ENCODE measurements at places on chromosomes 6 and 20.

DNA sequence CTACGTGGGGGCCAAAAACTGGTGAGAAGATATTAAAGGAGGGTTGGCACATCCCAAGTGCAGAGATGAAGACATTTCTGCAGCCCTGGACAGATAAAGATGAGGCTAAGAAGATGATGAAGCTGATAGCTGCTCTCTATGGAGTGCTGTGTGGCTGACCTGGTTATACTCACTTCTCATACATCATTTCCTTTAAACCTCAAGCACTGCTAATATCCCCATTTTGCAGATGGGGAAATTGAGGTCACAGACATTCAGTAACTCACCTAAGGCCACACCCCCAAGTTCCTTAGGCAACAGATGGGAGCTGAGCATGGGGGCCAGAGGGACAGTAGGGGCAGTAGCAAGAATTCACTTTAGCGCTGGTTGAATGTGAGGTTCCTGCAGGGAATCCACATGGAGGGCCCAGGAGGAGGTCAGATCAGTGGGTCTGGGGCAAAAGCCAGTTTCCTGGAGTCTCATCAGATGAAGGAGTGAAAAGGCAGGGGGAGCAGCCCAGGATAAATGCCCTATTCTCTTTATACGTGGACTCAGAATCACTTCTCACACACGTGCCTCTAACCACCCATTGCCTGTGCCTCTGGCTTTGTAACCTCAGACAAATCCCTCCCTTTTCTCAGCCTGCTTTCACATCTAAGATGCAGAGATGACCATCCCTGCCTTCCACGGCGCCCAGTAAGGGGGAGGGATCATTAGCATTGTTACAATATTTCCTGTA, 125.8 kb downstream of the NFATC2 start:
- no peak for DNase-seq

DNA sequence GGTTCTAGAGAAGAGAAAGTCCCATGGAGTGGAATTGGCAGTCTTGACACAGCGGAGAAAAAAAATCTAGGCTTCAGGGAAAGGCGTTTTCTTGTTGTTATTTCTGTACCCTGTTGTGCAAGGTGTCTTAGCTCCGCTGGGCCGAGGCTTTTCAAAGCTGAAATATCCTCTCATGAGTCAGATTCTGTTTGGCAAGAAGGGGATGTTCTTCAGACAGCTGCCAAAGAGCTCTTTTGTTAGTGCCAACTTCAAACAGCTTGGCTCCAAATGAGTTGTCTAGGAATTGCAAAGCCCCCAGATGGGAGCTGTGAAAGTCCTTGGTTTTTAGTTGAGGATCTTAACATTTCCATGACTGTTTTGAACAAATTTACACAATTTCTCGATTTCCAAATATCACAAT, 45.6 kb downstream of the LRRN4 start:
- no peak for DNase-seq

DNA sequence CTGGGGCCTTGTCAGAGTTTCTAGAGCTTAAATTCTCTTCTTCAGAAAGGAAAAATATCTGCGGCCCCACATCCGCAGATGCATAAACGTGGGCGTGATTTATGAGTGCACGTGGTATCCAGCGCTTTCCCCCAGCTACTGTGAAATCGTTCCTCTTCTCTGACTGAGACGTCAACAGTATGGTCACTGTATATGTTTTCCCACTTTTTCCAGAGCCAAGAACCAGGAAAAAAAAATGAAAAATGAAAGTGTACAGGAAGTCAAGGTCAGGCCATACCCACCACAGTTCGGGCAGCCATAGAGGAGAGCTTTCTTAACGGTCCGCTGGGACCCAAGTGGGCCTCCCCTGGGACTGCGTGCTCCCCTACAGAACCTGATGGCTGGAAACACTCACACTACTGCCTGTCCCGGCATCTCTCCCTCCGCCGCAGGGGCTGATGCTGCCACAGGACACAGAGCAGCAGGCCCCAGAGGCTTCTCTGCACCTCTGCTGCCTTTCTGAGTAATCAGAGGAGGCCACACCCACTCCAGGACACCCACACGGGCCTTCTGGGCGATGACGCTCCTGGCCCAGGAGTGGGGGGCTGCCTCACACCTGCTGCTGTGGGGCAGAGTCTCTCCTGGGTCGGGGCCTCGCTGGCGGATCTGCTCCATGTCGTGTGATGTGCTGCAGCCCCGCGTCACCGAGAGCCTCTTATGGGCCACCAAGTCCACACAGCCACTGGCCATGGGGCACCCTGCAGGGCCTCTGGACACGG, 16.4 kb upstream of the STX16 start:
- DNase-seq = no peak

- no peak for DNase-seq
Measured at GRCh38 chr6:108497883-108498282, 62.8 kb upstream of the FOXO3 start.

DNA sequence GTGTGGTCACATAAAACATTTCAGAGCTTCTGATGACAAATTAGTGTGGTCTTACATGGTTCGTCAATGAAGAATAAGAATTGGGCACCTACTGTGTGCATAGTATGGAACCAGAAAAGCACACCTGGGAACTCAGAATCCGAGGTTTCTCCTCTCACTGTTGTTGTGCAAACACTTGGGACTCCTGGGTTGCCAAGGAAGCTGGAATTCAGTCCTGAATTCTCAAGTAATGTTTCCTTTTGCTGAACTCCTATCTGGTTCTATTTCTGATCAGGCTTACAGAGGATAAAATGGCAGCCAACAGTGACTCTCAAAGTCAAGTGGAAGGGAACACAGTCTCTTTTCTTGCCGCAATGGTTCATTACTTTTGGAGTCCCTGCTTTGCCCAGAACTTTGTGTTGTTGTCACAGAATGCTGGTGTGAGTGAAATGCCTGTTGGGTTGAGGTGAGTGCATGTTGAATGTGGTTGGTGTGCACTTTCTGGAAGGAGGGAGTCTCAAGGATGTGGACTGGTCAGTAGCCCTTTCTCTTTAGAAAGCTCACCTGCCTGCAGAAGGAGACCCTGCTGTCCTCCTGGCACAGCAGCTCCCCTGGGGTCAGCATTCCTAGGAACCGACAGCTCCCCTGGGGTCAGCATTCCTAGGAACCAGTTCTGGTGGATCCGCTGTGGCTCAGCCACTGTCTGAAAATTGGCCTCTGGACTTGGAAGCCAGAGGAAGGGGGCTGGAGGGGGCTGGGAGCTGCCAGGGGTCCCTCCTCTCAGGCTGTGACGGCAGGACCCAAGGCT, 1.4 kb downstream of the UNC93A start:
- DNase-seq = no peak

- DNase-seq = no peak
Measured at GRCh38 chr6:156883497-156884252, 106.5 kb downstream of the ARID1B start.

- DNase-seq = no peak
Measured at GRCh38 chr20:40986774-40987173, 41.8 kb upstream of the TOP1 start.

- DNase-seq = no peak
Measured at GRCh38 chr6:136795386-136795785, 3.1 kb upstream of the MAP3K5 start.

- DNase-seq = no peak
Measured at GRCh38 chr6:47665112-47665511, 33.3 kb upstream of the ADGRF4 start.

- DNase-seq = no peak
Measured at GRCh38 chr6:16592223-16592911, 168.9 kb downstream of the ATXN1 start.

DNA sequence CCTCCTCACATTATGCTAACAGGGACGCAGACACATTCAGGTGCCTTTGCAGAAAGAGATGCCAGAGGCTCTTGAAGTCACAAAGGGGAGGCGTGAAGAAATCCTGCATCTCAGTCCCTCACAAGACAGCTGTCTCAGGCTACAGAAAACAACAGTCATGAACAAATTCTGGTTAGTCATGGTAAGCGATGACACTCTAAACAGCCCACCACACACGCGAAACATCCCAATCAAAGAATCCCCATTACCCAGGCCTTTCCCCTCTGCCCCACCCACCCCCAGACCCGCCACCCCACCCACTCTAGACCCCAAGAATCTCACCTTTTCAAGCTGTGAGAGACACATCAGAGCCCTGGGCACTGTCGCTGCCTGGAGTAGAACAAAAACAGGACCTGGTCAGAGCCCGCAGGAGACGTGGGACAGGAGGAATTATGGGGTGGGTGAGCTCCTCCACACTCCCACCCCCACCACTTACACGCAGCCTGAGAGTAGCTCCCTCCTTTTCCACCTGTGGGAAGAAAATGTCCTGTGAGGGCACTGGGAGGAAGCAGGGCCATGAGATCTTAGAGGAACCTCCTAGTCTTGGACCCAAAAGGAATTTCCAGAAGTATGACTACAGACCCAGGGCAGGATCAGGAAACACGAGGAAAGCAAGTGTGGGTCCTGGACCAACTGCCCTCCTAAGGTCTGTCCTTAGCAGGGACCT, 2.7 kb downstream of the HLA-B start:
- no peak for DNase-seq

DNA sequence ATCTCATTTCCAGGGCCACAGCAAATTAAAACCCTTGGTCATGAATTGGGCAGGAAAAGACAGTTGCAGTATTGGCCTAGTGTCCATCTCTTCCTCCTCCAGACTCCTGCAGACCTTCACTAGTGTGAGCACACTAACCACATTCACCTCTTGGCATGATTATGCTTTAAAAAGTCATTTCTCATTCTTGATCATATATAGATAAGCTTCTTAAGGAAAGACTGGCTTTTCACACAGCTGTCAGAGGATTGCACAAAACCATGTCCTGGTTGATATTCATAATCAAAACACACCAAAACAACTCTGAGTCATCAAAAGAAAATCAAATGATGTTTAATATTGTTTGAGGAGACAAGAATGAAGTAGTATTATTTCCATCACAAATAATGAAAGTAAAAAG, 52.1 kb downstream of the TMEM200A start:
- DNase-seq = no peak

DNA sequence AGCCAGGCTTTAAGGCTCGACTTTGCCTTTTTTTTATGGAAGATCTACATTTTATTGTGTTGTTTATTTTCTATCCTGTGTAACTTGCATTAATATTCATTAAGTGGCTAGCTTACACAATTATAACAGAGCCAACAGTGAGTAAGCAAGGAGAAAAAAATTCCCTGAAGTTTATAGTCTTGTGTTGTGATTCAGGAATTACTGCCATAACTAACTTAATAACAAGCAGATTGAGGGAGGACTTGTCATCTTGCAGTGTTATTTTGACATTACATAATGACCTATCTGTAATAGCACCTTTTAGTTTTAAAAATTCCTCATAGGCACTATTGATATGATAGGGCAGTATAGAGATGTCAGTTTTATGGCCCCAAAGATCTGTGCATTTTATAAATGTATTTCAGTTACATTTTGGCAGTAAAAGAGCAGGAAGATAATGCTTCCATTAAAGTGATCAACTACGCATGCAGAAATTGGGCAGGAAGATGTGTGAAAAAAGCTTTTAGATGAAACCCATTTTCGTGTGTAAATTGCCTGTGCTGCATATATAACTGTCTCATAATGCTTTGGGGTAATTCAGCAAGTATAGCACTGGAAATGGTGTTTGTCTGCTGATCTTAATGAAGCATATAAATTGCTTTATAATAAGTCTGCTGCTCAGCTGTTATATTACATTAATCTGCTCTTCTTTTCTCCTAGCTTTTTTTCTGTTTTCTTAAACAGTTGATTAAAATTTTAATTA, 123.0 kb downstream of the SMAP1 start:
- DNase-seq = no peak

- DNase-seq = no peak
Measured at GRCh38 chr6:144365271-144365670, 80.1 kb downstream of the UTRN start.

DNA sequence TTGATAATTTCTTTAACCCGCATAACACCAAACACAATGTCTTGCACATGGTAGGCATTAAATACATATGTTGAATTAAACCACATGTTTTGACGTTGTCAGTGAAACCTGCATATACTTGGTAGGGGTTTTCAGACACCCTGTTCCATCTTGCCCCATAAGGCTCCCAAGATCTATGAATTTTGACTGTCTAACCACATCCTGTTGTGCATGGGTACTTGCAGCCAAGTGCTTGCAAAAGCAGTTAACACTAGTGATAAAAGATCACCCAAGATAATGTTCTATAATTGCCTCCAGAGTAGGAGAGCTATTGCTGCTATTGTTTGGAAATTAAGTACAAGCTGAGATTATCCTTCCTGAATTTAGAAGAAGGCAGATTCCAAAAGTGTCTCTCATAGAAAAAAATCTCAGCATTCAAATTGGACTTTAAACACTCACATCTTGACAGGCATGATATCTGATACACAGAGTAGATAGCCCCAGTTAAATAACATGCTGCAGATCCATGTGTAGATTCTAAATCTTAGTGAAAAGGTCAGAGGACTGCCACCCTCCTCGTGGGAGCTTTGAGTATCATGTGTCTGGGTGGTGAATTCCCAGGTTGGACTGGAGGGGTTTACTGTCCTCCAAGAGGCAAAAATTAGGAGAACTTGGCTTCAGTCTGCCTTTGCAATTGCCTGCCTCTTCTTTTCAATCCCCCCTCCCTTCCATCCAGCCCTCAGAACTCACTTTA, 25.8 kb upstream of the CCN6 start:
- DNase-seq = no peak

DNA sequence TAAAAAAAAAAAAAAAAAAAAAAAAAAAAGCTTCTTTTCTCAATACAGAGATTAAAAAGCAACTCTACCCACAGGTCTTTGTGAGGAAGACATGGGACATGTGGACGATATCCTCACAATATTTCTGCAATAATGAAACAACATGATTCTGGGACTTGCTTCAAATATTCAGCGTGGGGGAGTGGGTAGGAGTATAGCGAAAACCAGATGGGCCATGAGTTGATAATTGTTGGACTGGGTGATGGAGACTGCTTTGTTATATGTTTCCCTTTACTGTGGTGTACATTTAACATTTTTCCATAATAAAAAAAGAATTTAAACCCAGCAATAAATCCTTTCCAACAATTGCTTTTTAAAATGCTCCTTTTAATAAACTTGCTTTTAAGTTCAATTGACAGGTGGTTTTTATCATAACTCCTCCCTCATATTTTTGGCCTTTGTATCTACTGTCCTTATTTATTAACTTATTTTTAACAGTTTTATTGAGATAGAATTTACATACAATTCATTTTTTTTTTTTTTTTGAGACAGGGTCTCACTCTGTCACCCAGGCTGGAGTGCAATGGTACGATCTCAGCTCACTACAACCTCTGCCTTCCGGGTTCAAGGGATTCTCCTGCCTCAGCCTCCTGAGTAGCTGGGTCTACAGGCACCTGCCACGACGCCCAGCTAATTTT, 40.4 kb upstream of the ARFGEF2 start:
- DNase-seq = no peak

Data from right forelimb (tissue), 1 donor.